ENCODE measurements at places on chromosomes 13 and 19.

DNA sequence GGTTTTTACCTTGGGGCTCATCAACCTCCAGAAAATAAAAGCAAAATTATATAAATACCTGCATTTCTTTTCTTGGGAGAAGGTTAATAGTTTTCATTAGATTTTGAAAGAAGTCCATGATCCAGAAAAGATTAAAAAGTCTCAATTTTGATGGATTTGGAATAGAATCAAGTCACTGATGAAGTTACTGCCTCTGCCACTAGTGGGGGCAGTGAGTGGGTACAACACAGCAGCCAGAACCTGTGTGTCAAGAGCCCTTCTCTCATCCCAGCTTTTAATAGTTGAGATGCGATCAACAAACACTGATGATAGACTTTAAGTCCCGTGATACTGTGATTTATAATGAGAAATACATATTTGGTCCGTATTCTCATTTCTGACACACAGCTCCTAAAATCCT, 686.7 kb downstream of the DIAPH3 start:
- DNase-seq = no peak

- peak; percentile 28 for DNase-seq
Observed at GRCh38 chr19:10228920-10229319, 2.2 kb downstream of the S1PR2 start.

GRCh38 chr13:59770451-59770850, 393.3 kb downstream of the DIAPH3 start:
- DNase-seq = no peak

GRCh38 chr13:70644052-70644451, 535.8 kb upstream of the KLHL1 start:
- DNase-seq = no peak

- DNase-seq = no peak
Observed at GRCh38 chr13:20709782-20710181, 6.3 kb downstream of the IL17D start.

DNA sequence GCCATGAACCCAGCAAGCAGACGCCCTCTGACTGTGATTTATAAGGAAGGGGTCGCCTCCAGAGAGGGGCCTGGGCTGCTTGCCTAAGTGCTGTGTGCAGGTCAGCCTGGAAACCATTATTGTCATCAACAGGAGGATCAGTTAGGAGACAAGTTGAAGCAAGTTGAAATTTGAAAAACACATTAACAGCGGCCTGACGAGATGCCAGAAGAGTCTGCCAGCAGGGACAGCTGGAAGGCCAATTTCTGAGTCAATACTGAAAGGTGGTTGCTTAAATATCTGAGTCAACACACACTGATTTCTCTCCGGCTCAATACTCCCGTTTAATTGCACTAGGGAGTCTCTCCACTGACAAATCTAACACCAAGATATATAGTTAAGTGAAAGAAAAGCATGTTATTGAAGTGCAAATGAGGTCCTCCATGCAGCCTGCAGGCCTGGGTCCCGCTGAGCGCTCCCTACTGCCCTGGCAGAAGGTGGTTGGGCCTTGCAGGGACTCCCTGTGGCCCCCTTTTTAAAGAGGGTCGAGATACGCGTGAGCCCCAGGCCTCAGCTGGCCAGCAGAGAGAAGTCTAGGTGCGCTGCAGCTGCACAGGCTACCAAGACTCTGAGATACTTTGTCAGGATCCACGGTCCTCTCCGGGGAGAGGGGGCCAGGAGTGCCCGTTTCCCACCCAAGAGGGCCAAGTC, 91.1 kb downstream of the RNASEH2B start:
- DNase-seq = peak; percentile 91

DNA sequence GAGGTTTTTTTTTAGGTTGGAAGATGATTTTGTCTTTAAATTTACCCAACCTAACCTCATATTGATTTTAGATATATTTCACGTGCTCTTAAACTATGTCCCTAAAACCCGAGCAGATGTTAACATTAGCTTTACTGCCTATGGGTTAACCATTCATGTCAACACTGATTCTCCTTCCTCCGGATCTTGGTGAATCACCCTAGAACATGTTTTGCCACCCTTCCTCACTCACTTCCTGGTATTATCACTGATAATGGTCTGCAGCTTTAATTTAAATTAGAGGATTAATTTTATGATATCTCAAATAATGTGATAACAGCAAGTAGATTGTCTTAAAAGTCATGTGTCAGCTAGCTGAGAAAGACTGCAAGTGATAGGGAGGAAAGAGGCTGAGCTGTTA, 31.9 kb downstream of the HTR2A start:
- DNase-seq = no peak

GRCh38 chr19:18790566-18791314, at the start of gene COMP:
TSS of gene COMP (minus strand) at chr19:18791305. CDS start at chr19:18791269, 36 bp downstream.
- no peak for DNase-seq

DNA sequence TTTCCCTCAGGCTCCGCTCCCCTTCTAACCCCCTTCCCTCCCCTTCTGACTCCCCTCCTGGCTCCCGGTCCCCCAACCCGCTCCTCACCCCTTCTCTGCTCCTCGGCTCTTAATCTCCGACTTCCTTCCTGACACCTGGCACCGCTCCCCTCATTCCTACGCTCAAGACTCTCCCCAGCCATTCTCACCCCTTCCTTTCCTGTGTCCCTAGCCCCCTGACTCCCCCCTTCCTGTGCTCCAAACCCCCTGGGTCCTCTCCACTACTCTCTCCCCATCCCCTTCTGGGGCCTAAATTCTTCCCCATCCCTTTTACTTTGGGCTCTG, 658 bp downstream of the CLPP start:
- DNase-seq = no peak

GRCh38 chr13:26646603-26647002, 89.1 kb downstream of the WASF3 start:
- no peak for DNase-seq

- no peak for DNase-seq
Observed at GRCh38 chr19:29785955-29786589, 25.7 kb upstream of the CCNE1 start.

- no peak for DNase-seq
Observed at GRCh38 chr13:113657851-113658741, at the start of gene ATP4B. TSS of gene ATP4B (minus strand) at chr13:113658198. CDS start at chr13:113658144, 54 bp downstream.

DNA sequence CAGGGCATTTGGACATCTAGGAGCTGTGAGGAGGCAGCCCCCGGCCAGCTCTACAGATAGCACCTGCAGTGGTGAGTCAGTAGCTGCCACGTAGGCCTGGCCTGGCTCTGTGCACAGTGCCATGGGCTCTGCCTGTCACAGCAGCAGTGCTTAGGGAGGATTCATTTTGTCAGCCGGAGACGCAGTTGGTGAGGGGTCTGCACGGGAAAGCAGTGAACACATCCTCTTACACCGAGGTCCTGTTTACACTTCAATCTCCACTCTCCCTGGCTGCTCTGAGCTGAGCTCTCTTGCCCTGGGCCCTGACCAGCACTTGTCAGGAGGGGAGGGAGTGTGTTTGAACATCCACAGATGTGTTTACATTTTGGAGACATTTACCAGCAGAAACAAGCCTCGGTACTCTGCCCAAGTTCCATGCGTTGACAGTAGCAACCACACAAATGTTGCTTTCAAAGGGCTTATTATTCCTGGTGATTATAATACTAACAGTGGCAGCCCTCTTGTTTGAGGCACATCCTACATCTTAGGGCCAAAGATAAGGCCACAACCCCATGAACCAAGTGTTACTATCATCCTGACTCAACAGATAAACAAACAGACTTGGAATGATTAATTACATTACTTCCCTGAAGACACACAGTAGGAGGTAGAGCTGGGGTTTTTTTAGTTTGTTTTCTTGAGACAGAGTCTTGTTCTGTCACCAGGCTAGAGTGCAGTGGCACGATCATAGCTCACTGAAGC, 148.9 kb downstream of the USP12 start:
- DNase-seq = peak; percentile 66

GRCh38 chr13:32446773-32447465, 19.0 kb upstream of the N4BP2L1 start:
- no peak for DNase-seq

GRCh38 chr13:89163096-89163495, 1491.9 kb downstream of the SLITRK5 start:
- DNase-seq = peak; percentile 50

- no peak for DNase-seq
Observed at GRCh38 chr13:30049692-30050091, 199.3 kb upstream of the UBL3 start.

- DNase-seq = no peak
Observed at GRCh38 chr13:69450245-69450644, 657.4 kb upstream of the ATXN8OS start.

- DNase-seq = no peak
Observed at GRCh38 chr13:93674337-93674755, 447.7 kb downstream of the GPC6 start.

DNA sequence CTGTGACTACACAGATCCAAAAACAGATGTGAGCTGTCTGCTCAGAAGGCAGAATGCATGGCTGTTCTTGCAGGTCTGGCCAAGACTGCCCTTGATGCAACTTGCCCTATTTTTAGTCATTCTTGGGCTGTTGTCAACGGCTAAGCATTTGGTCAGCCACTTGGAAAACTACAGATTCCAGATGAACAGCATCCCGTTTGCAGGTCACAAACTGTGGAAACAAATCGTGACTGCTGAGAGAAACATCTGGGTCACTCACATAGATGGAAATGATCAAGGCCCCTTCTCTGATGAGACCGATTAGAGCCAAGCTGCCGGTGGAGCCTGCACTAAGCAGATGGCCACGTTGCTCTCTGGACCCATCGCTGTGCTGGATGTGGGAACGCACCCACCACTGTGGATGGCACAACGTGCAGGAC, 15.4 kb upstream of the METTL21C start:
- no peak for DNase-seq

GRCh38 chr13:92827503-92827902, 399.1 kb upstream of the GPC6 start:
- no peak for DNase-seq

- no peak for DNase-seq
Observed at GRCh38 chr19:42216653-42217519, 591 bp downstream of the DEDD2 start.

DNA sequence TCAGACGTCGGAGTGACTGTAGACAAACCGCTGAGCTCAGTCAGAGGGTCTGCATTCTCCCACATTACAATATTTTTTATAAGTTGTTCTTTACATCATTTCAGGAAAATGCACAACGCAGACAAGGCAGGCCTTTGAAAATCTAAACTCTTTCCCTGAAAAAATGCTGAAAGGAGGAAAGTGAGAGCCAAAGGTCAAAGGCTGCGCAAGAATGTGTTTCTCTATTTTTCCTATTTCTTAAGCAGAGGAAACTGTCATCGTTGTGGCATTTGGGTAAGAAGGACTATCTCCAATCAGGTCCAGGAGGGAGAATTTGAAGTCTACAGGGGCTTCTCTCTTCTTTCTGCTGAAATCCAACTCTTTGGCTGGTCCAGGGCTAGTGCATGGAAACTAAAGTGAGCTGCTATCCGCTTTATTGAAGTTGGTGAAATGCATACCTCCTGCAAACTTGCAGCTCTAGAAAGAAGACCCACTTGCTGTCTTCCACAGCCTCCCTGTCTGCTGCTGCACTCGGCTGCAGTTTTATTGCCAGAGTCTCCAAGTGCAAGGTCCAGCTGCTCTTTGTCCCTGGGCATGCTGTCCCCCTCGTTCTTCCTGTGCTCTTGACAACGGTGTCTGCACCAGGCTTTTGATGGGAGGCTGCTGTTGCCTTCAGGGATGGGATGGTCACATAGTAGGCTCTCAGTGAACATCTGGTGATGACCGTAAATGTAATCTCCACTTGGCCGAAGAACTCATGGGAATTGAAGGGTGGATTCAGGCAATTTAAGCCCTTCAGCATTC, 31.2 kb downstream of the ZNF536 start:
- DNase-seq = no peak

- no peak for DNase-seq
Observed at GRCh38 chr19:33047422-33047821, 17.3 kb downstream of the RHPN2 start.

DNA sequence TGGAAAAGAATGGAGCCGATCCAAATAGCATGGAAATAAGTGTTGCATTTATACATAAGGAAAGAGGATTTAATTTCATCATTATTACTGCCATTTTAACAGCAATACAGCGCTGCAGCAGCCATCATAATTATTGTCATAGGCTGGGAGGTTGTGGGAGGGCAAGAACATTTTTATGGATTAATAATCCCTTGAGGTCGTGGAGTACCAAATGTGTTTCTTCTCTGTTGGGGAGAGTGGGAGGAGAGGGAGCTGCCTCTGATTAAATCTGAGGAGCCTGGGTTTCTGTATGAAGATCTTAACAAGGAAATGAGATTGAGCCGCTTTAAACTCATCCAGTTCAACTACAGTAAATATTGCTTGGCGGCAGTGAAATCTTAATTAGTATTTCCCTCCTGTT, 805.9 kb downstream of the PCDH17 start:
- DNase-seq = no peak

GRCh38 chr13:66369666-66370065, 860.5 kb downstream of the PCDH9 start:
- no peak for DNase-seq

DNA sequence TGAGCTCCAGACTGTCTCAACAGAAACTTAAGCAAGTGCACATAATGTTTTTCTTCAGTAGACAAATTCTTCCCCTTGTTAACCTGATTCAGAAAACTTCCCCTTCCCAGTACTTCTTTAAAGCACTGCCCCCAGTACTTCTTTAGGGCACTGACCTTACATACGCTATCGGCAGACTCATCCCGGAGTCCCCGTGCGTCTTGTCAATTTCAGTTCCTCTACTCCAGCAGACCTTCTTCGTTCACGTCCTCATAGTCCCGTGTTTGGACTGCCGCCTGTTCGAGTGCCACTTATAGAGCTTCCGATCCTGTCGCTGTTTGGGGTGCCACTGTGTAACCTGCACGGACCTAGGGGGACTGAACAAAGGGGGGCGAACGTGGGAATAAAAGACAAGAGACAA, 29.0 kb downstream of the ZNF627 start:
- DNase-seq = no peak

DNA sequence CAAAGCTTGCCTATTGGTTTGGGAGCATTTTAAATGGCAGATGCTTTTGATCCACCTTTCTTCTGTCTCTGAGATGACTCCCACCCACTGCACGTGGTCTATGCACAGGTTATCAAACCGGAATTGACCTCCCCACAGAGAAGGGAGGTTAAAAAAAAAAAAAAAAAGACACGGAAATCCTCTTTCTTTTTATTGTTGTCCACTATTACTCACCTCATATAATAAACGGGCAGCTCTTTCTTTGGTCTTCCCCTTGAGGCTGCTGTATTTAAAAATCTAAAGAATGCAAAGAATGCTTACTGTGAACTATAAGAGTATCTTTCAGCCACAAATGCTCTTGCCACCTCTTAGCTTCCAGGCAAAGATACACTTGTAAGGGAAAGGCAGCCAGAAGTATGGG, 329.7 kb downstream of the NDFIP2 start:
- no peak for DNase-seq

- no peak for DNase-seq
Observed at GRCh38 chr19:30696514-30696913, 324.3 kb downstream of the ZNF536 start.

Measured in NCI-H1694 (cell line).